ENCODE measurements at places on chromosomes 5 and 9.

DNA sequence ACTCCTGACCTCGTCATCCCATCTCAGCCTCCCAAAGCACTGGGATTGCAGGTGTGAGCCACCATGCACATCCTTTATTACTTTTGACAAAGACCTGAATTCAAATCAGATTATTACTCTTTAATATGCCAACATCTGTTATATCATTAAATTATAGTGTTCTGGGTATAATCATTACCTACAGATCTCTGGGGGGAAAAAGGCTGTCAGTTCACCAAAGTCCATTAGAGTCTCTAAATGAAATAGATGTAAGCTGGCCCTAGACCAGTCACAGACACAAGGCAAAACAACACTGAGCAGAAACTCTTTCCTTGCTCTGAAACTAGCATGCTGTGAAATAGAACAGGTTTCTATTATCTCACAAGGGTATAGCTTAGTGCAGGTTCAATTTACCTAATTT is 21.6 kb upstream of the TRIO start:
- no peak for DNase-seq

DNA sequence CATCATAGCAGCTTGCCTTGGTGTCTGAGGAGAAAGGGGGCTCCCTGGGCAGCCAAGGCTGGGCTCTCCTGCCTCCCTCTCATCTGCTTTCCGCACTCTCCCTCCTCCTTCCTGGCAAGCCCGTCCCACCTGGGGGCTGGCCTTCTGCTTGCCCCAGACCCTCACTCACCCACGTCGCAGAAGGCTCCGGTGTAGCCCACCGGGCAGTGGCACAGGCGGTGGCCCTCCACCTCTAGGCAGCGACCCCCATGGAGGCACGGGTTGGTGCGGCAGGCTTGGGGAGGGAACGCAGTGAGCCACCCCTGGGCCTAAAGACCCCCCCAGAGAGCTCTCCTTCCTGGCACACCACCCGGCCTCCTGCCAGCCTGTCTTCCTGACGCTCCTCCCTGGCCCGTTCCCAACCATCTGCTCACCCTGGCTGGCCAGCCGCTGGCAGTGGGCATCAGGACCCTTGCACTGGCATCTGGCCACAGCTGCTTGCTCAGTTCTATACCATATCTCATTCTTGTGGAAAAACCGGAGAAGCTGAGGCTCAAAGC is 4.2 kb upstream of the PFN3 start:
- DNase-seq, result no peak

GRCh38 chr5:56814361-56814962 is 887 bp upstream of the MAP3K1 start:
- DNase-seq, result no peak

DNA sequence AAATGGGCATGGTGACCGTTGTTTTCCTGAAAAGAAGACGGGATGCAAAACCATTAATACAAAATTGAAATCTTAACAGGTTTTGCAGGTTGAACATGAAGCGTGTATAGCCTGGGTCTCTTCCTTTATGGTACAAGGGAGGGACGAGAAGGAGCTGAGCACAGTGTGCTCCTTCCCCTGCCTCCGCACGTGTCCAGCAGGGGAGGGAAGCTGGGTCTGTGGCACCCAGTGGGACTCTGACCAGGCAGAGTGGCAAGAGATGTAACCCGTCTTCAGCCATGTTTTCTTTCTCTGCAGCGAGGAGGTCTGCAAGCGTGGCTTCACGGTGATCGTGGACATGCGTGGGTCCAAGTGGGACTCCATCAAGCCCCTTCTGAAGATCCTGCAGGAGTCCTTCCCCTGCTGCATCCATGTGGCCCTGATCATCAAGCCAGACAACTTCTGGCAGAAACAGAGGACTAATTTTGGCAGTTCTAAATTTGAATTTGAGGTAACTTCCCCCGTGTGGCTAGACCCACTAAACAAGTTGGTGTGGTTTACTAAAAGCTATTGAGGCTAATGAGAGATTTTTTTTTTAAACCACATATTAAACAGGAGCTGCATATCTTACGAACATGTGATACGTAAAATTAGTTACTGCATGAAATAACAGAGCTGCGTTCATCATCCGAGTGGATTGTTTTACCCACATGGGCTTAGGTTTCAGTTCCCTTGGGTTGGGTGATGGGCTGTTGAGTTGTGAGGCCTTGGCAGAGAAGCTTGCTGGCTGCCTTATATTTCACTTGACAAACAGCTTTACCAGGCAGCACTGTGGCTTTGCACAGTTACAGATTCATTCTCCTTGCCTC is 143.7 kb downstream of the TRIO start:
- no peak for DNase-seq

DNA sequence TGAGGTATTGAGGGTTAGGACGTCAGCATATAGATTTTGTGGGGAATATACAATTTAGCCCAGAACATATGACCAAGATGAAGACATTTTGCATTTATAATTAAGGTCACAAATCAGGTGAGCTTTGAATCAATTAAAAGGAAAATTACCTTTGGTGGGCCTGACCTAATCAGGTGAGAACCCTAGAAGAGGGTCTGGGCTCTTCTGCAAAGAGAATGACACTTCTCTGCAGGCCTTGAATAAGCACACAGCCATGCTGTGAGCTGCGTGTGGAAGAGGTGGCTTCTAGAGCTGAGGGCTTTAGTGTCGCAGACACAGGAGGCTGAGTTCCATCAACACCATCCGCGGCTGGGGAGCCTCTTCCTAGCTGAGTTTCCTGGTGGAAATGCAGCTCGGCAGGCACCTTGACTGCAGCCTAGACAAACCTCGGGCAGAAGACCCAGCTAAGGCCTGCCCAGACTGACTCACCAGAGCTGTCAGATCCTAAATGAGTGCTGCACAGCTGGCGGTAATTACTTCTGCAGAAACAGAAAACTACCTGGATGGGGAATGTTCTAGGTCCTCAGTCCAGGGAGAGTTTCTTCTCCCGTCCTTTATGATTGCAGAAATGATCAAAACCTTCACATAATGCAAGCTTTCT is 287.5 kb upstream of the IRX1 start:
- no peak for DNase-seq
